Activated naive CD4-positive, alpha-beta T cell treated with anti-CD3 and anti-CD28 coated beads, Interleukin-2, amount 50 U/mL, for 72 hours (primary cell): ENCODE measurements at places on chromosomes 4 and X. TPM values are rescaled to one million over a fixed set of nuclear protein-coding genes. Genes with fewer than 3 reads are reported as not detected.

- DNase-seq: no peak
Measured at GRCh38 chr4:139872274-139872673, 206.7 kb downstream of the MGST2 start.

STBD1 gene
- not detected for total RNA-seq

- no peak for DNase-seq
Measured at GRCh38 chr4:17082186-17082585, 183.7 kb upstream of the LDB2 start.

- no peak for DNase-seq
Measured at GRCh38 chr4:98612318-98613250, 45.8 kb downstream of the TSPAN5 start.

DNA sequence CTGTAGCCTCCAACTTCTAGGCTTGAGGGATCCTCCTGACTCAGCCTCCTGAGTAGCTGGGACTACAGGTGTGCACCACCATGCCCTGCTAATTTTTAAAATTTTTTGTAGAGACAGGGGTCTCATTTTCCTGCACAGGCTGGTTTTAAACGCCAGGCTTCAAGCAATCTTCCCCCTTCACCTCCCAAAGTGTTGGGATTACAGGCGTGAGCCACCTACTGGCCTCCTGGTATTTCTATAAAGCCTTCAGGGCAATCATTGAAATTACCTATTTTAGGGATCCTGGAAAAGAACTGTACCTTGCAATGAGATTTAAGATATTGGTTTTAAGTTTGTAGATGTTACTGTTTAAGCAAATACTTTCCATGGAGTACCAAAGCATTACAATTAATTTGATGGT is 13.5 kb upstream of the PLS3 start:
- DNase-seq: no peak
